ENCODE measurements at places on chromosomes 11 and 22.

- DNase-seq = no peak
Observed at GRCh38 chr11:63476618-63477017, 14.3 kb downstream of the PLAAT5 start.

- DNase-seq = no peak
Observed at GRCh38 chr11:128497061-128497775, 90.1 kb downstream of the ETS1 start.

DNA sequence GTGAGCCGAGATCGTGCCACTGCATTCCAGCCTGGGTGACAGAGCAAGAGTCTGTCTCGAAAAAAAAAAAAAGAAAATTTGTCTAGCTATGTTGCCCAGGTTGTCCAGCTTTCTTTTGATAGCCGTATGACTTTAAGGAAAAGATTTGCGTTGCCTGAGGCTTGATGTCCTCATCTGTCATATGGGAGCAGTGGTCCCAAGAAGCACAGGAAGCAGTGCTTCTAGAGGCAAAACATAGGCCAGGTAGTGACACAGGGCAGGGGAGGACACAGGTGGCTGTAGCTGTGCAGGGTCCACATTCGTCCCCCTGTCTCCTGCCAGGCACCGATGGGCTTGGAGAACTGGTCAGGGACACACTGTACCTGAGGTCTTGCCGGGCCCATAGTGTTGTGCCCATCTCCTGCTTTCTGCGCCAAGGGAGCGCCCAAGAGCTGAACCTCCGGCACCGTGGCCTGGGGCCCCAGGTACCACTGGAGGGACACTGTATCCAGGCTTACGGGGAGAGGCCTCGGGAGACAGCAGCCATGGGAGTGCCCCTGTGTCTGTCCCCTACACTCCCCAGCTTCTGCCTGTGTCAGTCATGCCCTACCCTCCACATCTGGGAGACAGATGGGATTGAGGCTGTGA lies 1.4 kb downstream of the LRRC74B start:
- no peak for DNase-seq

GRCh38 chr22:19108807-19109197 lies 13.4 kb downstream of the DGCR2 start:
- no peak for DNase-seq

- peak; percentile 61 for DNase-seq
Observed at GRCh38 chr11:70191495-70192140, 11.5 kb upstream of the FADD start.

DNA sequence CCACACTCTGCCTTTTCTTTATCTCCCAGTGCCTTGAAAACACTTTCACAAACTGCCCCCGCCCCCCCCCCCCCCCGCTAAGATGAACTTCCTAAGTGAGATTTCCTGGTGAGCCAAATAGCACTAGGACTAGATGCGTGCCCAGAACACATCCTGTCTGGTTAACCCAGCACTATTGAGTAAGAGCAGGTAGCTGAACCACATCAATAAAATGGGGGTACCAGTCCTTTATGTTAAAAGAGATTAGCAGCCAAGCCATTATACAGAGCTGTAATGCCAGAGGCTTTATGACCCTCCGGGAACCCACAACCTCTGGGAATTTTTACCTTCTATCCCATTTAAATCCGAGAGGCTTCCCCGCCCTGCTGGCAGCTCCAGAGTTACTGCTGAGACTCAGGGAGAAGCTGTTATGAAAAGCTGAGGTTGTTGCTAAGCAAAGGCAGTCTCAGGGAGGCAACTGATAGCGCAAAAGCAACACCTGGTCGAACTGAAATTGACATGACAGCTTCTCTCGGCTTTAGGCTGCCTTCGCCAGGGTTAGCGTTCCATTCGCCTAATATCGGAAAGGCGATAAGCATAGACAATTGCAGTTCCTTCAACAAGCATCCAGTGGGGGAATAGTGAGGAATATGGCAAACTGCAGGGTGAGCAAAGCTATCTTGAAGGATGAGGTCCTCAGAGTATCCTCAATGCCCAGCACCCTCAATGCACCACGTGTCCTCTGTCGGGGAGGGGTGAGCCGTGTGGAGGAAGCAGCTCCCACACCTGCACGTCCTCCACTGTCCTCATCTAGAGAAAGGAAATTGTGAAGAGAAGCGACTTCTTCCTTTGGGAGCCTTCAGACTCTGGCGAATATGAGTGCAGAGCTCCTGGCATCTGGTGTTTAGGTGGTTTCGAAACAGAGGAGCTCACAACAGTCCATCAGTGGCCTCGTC lies 977.0 kb downstream of the NTM start:
- no peak for DNase-seq

DNA sequence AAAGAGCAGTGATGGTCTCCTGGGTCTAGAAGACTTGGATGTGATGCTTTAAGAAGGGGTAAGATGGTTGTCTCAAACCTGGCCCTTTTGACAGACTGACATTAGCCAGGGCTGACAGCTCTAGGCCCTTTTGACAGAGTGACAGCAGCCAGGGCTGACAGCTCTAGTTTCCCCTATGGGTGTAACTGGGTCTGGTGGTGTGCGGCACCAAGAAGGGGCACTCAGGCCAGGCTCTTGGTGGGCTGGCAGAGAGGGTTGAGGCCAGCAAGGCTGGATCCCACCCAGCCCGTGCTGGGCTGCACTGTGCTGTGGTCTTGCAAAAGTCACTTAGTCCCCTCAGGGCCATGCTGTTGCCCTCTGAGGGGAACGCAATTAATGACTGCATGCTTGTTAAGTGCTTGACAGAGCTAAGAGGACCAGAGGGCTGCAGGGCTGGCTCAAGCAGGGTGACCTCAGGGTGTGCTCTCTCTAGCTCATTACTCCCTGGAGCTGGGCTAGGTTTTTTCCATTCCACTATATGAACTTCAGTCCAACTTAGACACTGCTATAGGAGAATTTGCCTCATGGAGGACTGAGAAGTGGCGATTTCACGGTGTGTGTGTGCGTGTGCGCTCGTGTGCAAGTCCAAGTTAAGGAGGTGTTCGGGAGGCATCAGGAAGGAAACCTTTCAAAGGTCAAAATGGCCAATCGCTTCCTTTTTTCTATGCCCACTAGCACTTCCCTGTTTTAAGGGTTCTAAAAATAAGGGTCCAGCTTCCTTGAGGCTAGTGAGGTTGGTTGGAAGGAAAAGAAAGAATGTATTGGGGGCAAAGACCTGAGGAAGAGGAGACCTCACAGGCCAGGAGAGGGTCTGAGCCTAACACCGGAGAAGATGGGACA lies 4.4 kb downstream of the UBASH3B start:
- no peak for DNase-seq

DNA sequence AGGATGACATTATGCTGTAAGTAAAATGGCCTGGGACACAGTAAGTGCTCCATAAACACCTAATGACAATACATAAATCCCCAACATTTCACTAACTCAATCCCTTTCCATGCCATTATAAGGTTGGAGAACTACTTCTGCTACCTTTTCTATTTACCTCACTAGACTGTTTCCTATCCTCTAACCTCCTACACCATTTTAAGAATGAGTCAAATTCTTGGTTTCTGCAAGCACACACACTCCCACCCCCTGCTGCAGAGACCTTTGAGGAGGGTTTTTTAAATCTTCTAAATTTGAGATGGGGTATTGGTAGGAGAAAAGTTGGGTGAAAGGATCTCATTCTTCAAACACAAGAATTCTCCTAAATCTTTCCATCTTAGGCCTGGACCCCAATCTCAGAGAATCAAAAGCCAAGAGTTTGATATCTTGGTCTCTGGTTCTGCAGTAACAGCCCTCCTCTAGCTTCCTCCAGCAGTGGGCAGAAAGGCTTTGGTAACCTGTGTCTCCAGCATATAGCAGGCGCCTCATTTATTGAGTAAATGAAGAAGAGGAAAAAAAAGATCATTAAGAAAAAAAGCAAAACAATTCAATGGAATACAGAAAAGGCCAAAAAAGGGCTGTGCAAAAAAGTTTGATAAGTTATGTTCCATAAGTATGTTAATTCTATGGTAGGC lies 42.3 kb downstream of the SYTL2 start:
- DNase-seq = no peak

DNA sequence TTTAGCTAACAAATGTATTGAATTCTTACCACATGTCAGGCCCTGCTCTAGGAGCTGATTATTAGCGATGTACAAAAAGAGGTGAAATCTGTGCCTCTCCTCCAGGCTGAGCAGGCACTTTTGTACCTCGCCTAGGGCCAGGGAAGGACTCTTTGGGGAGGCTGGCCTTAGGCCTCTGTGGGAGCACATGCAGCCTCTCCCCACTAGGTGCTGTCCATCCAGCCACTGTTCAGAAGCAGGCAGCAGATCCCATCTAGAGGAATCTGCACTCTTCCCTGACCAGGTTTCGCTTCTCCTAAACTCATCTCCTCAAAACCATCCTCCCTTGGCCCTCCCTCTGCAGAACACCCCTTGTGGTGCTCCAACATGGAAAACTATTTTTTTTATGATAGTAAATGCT lies 51.9 kb upstream of the WT1 start:
- DNase-seq = no peak

DNA sequence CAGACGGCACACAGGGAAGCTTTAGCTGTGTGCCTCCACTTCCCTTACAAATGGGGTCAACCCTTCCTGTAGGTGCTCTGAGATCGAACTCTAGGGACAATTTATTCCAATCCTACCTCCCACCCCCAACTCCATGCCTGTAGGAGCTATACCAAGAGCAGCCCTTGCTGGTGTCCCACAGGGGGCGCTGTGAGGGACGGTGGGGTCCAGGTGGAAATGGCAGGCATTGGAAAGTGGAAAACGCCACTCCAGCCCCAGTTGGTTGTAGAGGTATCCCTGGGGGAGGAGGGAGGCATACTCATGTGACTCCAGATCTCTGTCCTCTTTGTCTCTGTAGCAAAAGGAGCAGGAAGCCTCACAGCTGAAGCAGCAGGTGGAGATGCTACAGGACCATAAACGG lies 161.3 kb downstream of the MYO18B start:
- DNase-seq = no peak

GRCh38 chr22:45917146-45917545 lies 59.8 kb downstream of the WNT7B start:
- DNase-seq = no peak

DNA sequence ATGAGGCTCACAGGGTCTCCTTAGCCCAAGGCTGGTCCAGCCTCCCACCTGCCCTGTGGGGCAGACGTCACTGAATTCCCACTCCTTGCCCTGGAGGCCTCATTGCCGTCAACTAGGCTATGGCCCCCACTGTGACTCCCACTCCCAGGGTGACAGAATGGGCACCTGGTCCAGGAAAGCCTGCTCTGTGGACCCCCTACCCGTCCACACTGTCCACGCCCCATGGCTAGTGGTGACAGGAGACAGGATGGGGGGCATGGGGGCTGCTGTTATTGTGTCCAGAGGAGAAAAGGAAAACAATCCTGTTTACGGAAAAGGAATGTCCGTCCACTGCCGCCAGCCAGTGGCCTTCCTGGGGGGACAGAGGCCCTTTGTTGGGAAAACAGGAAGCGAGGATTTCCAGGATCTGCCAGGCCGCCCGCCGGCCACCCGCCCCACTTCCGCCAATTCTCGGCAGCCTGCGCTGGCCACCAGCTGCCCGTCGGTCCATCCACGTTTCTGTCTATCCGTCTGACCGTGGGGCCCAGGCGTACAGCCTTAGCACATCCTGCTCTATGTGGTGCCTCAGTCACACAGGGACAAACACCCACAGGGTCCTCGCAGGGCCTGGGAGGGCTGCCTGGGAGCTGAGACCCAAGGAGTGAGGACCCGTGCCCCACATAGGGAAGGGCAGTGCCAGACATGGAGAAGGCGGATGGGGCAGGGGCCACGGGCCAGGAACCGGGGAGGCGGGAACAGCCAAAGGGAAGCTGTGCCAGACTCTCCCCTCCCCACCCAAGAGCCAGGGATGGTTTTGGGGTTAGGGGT lies 19.5 kb downstream of the CRELD2 start:
- no peak for DNase-seq

- DNase-seq = peak; percentile 16
Observed at GRCh38 chr11:72326151-72326848, 82.3 kb upstream of the PHOX2A start.

- no peak for DNase-seq
Observed at GRCh38 chr11:72834905-72835304, 20.7 kb downstream of the ATG16L2 start.

GRCh38 chr11:66652651-66653050 lies 14.1 kb downstream of the RBM4 start:
- no peak for DNase-seq

GRCh38 chr22:47333625-47334024 lies 571.2 kb downstream of the TBC1D22A start:
- no peak for DNase-seq

GRCh38 chr22:42194104-42194851 lies 63.7 kb upstream of the CYP2D6 start:
- DNase-seq = no peak

GRCh38 chr22:23183061-23183698 lies 2.9 kb downstream of the BCR start:
- DNase-seq = no peak

- no peak for DNase-seq
Observed at GRCh38 chr11:94043241-94043640, 22.1 kb downstream of the HEPHL1 start.

DNA sequence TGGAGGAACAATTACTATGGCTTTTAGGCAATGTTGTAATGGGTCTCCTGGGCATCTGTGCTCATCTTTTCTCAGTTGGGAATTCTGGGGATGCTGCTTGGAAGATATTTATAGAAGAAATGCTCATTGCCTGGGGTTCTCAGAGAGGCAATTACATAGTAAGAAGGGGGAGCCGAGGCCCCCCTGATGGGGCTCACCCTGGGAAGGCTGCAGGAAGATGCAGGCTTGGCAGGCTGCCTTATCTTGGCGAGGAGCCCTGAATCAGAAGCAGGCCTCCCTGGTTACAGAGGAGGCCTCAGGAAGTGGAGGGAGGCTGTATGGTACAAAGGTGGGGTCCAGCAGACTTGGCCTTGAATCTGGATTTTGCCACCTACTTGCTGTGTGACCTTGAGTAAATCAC lies 60.6 kb upstream of the CRYBB3 start:
- no peak for DNase-seq

- DNase-seq = no peak
Observed at GRCh38 chr22:27312565-27312964, 489.0 kb downstream of the MN1 start.

DNA sequence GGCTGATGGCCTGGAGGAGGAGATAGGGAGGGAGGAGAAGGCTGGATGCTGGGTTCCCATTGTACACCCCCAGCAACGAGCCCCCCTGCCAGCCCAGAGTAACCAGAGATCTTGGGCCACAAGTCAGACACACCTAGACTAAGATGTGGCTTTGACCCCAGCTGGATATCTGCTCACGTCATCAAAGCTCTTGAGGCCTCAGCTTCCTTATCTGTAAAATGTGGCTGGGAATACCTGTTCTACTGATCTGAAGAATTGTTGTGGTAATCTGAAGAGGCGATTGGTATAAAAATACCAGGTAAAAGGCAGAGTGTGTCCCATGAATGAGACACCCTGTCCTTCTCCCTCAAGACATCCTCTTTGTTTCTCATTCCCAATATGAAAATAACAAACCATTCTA lies 280.0 kb downstream of the ST3GAL4 start:
- DNase-seq = no peak

GRCh38 chr11:44814881-44815592 lies 88.3 kb downstream of the TSPAN18 start:
- no peak for DNase-seq

GRCh38 chr11:99952816-99953215 lies 734.3 kb upstream of the ARHGAP42 start:
- no peak for DNase-seq

GRCh38 chr11:102476812-102477211 lies 24.2 kb upstream of the TMEM123 start:
- no peak for DNase-seq

Data from stimulated activated CD4-positive, alpha-beta T cell treated with anti-CD3 and anti-CD28 coated beads, Interleukin-2, amount 100 ng/mL, for 48 hours (primary cell).